ENCODE measurements at places on chromosomes 1 and 21.

DNA sequence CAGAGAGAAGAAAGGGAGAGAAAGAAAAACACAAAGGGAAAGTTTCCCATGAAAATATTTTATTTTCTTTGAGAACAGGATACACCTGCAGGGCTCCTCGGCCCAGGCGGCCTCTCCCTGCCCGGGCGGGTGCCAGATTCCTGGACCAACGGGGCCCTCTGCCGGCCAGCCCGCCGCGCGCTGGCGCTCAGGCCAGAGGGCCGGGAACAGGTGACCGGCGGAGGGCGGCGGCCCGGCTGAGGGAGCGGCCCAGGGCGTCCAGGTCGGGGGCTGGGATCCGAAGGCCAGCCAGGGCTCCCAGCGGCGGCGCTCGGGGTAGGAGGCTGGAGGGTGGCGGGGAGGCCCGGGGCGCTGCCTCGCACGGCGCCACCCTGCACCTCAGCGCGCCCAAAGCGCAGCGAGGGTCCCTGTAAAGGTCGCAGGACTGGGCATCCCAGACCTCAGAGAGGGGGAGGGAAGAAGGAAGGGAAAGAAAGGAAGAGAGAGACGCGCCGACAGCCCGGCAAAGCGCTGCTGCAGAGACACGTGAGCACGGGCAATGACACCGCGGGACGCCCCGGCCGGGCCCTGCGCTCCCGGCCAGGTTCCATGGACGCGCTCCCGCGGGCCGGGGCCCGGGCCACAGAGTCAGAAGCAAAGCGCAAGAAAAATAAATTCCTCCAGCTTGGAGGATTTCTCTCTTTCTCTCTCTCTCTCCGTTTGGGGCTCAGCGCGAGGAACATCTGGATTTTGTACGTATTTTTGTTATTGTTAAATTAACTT is 927 bp downstream of the WNT9A start:
- no peak for DNase-seq

DNA sequence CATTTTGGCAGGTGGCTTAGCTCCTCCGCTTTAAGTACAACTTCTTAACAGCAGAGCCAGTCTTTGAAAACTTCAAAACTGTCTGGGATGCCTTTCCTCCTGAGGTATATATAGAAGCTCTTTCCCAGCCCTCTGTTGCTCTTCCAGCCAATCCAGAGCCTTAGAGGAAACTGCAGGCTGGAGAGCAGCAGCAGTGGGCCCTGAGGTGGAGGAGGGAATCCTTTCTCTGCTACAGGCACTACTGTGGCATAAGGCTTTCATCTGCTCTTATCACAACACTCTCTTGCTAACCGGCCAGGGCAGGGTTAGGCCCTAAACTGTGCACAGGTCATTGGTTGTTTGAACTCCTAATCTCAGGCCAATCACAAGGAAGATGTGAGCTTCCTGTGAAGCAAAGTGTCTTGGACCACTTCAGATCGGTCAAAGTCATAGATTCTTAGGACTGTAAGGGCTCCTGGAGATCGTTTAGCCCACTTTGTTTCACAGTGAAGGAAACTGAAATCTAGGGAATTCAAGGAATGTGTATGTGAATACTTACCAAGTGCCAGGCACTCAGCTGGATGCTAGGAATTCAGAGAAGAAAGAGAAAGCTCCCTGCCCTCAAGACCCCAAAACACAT is at the start of gene RGS5:
TSS of gene RGS5 (minus strand) at position 84 of the 619 bp plus-strand sequence. CDS start at position 3, 81 bp downstream.
- no peak for DNase-seq

DNA sequence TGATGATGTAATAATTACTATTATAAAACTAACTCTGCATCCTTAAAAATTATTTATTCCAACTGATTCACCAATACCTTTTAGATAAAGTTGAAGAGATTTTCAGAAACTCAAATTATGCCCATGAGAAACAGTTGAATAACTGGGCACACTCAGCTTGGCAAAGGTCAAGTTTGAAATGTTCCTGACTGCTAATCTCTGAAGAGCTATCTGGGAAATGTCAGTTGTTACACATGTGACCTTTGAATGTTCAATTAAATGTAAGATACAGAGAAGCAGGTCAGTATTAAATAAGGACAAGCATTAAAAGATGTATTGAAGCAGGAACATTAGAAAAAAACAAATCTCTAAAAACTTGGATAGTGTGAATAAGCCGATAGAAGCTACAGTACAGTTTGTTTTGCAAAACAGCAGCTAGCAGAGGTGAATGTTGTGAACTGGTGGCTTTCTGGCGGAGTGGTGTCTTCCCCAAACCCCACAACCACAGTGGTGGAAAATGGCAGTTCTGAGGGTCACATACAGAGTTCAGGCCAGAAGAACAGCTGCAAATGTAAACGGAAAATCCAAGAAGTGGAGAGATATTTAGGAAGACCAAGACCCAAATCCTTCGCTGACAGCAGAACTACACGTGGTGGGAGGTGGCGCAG is 61.9 kb upstream of the SLC5A9 start:
- no peak for DNase-seq

DNA sequence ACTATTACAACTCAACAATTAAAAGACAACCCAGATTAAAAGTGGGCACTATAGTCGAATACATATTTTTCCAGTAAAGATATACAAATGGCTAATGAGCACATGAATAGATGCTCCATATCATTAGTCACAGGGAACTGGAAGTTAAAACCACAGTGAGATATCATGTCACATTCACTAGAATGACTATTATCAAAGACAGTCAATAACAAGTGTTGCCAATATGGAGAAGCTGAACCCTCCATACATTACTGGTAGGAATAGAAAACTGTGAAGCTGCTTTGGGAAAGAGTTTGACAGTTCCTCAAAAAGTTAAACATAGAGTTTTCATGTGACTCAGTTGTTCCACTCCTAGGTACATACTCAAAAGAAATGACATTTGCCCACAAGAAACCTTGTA is 30.6 kb upstream of the MRPS6 start:
- no peak for DNase-seq

- no peak for DNase-seq
These were observed 122.6 kb downstream of the KCNJ6 start for GRCh38 chr21:37793660-37794059.

Measured in stimulated activated CD8-positive, alpha-beta memory T cell treated with anti-CD3 and anti-CD28 coated beads, Interleukin-15, amount 100 ng/mL, for 4 hours (primary cell).